ENCODE measurements at places on chromosomes 5 and 9. TPM values are rescaled to one million over a fixed set of nuclear protein-coding genes. Genes with fewer than 3 reads are reported as not detected.

CDC25C gene
- 0.38 TPM for total RNA-seq

RBM27 gene
- total RNA-seq = 13.3 TPM

ASS1 gene
- total RNA-seq = 42.1 TPM

AFAP1L1 gene
- 33.9 TPM for total RNA-seq

TMEM174 gene
- total RNA-seq = not detected

QRFP gene
- total RNA-seq = not detected

SPINK4 gene
- total RNA-seq = not detected

PCDHB11 gene
- 1.3 TPM for total RNA-seq
